ENCODE measurements at places on chromosomes 7 and 10.

DNA sequence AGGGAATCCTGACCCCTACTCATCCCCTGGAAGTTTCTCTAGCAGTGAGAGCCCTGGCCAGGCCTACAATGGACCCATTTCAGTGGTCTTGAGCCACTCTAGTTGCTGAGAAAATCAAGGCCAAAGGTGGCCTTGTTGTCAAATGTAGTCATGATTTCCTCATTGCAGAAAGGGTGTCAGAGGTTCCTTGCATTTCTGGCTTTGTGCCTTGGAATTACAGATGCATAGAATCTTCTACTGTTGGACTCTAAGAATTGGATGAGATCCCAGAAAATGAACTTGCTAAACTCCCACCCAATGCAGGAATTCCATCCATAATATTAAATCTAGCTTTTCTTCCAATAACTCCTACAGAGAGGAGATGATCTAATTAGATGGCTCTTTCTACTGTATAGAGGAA, 12.2 kb downstream of the CPA2 start:
- H3K27me3 ChIP-seq = peaks cover 5% of the 10 kb centered on the region
- no peak for DNase-seq
- H3K4me1 ChIP-seq = peaks cover 19% of the 10 kb centered on the region

- H3K4me3 ChIP-seq = no peak overlapping the region
- no peaks in the 10 kb centered on the region for H3K27me3 ChIP-seq
- H3K4me1 ChIP-seq = no peaks in the 10 kb centered on the region
These were observed 102.1 kb downstream of the POLL start for GRCh38 chr10:101485681-101486554.

- H3K4me3 ChIP-seq = no peak overlapping the region
- DNase-seq = no peak
- H3K36me3 ChIP-seq = no peaks in the 10 kb centered on the region
- no peak overlapping the region for H3K27ac ChIP-seq
- H3K4me1 ChIP-seq = no peaks in the 10 kb centered on the region
These were observed 471.4 kb upstream of the NRP1 start for GRCh38 chr10:33805831-33806230.

DNA sequence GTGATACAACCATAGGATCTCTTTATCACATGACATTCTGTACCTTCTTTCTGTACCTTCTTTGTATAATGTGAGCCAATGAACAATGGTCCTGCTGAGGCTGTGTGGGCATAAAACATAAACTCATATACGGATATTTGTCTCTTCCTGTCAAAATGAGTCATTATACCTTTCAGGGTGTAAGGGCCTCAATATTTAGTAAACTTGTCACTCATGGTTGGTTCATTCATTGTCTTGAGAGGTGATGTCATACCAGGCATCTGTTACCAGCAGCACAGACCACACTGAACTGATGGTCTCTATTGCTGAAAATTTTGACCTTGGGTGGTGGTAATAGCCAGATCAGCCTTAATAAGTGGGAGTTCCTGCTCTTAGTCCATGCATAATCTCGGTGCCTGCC, 287.6 kb upstream of the TPK1 start:
- H3K27me3 ChIP-seq = no peaks in the 10 kb centered on the region
- H3K4me3 ChIP-seq = no peak overlapping the region
- H3K4me1 ChIP-seq = no peaks in the 10 kb centered on the region
- DNase-seq = no peak
- H3K36me3 ChIP-seq = no peaks in the 10 kb centered on the region
- H3K27ac ChIP-seq = no peak overlapping the region

DNA sequence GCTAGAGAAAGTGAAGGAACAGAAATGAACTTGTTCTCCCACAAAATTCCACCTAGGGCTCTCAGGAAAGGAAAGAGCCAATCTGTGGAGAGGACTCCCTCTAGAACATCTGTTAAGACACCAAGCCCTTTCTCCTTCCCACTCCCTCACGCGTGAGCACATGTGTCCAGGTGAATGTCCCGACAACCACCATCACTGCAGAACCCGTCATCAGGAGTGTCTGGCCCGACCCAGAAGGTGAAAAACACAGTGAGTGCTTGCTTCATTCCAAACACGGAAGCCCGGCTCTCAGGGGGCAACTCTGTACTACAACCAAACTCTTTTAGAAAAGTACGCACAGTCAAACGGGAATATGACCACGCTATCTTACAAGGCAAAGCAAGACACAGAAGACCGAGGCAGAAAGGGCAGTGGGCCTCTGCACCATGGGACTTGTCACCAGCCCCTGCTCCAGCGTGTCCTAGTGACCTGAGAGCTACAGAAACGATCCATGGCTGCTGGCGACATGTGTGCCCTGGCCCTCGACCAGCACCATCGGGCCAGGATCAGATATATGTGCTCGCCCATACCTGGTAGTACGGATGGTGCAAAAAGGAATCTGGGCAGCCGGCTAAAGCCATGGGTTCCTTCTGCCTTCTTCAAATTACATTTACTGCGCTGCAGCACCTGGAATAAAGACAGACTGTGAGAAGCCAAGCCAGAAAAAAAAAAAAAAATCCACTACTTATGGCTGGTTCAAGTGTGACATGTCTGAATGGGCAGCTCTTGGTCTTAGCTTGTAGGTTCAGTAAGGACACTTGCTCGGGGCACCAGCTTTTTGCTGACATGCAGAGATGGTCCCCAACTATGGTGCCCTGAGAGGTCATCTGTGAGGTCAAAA, 50.8 kb downstream of the GRB10 start:
- H3K36me3 ChIP-seq = no peaks in the 10 kb centered on the region
- H3K27ac ChIP-seq = no peak overlapping the region
- no peak overlapping the region for H3K4me3 ChIP-seq
- no peaks in the 10 kb centered on the region for H3K27me3 ChIP-seq
- DNase-seq = no peak
- no peaks in the 10 kb centered on the region for H3K4me1 ChIP-seq

GRCh38 chr7:157210682-157211081, 72.0 kb downstream of the UBE3C start:
- H3K4me3 ChIP-seq = no peak overlapping the region
- H3K27me3 ChIP-seq = no peaks in the 10 kb centered on the region
- H3K36me3 ChIP-seq = peaks cover 44% of the 10 kb centered on the region

DNA sequence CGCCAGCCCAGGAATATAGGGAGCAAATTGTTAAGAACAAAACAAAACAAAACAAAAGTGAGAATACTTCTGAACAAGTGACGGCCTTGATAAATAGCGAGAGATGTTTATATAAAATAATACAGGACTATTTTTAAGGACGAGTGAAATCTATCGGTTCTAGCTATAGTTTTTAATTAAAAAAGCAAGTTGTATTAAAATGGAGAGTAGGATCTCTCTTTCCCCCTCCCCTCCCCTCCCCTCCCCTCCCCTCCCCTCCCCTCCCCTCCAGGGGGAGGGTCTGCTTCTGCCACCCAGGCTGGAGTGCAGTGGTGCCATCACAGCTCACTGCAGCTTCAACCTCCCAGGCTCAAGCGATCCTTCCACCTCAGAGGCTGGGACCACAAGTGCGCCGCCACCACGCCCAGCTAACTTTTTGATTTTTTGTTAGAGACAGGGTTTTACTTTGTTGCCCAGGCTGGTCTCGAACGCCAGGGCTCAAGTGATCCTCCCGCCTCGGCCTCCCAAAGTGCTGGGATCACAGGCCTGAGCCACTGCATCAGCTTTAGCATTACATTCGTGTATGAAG, 440 bp upstream of the TCAF1 start:
- H3K36me3 ChIP-seq = no peaks in the 10 kb centered on the region
- peak overlapping the region; percentile 94 for H3K27ac ChIP-seq
- H3K4me1 ChIP-seq = peaks cover 33% of the 10 kb centered on the region
- no peaks in the 10 kb centered on the region for H3K27me3 ChIP-seq

- H3K36me3 ChIP-seq = peaks cover 35% of the 10 kb centered on the region
- no peaks in the 10 kb centered on the region for H3K27me3 ChIP-seq
- H3K4me1 ChIP-seq = peaks cover 79% of the 10 kb centered on the region
- H3K27ac ChIP-seq = peak overlapping the region; percentile 73
- no peak overlapping the region for H3K4me3 ChIP-seq
These were observed 115.9 kb downstream of the PIP4K2A start for GRCh38 chr10:22598478-22598877.

DNA sequence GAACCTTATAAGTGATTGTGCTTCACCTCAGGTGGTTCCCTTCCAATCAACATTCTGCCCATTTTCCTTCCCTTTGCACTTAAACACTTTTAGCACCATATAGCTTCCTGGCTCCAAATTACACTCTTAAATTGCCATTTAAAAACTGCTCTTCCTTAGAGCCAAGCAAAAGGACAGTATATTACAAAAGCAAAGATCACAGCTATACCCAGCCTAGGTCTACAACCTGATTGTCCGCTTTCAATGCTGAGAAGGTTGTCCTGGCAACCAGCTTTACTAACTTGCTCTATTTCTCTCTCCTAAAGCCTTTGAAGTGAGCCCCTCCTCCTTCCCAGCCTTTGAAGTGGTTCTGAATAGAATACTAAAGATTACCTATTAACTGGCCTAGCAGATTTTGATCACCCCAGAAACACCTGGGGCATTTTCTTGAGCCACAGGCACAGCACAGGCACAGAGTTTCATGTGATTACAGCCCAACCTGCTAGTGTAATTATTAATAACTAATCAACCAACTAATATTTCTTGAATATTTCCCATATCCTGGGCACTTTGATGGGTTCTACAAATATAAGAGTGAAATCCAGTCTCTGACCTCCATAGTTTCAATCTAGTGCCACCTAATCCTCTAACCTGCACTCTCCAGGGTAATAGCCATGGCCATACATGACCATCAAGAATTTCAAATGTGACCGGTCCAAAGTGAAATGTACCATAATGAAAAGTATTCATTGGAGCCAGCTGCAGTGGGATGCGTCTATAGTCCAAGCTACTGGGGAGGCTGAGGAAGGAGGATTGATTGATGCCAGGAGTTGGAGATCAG, 63.6 kb upstream of the TRIM24 start:
- no peak overlapping the region for H3K4me3 ChIP-seq
- no peaks in the 10 kb centered on the region for H3K4me1 ChIP-seq
- H3K27ac ChIP-seq = no peak overlapping the region
- DNase-seq = no peak
- H3K36me3 ChIP-seq = no peaks in the 10 kb centered on the region

DNA sequence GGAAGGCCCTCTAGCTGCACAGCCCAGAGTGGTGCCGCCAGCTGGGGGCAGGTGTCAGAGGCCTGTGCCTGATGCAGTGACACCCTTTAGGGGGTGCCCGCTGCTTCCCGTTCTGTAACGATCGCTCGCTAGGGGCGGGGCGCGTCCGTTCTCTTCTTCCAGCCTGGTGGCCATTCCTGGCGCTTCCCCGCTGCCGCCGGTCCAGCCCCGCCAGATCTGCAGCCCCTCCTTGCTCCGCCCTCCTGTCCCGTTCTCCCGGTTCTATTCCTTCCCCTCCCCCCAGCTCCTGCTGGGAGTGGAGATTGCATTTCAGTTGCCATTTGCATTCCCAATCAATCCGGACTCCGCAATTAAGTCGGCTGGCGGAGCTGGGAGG, 39.2 kb downstream of the AGAP3 start:
- no peaks in the 10 kb centered on the region for H3K27me3 ChIP-seq
- no peak for DNase-seq
- H3K4me3 ChIP-seq = no peak overlapping the region

- no peaks in the 10 kb centered on the region for H3K27me3 ChIP-seq
- no peaks in the 10 kb centered on the region for H3K36me3 ChIP-seq
- no peak overlapping the region for H3K4me3 ChIP-seq
- peaks cover 28% of the 10 kb centered on the region for H3K4me1 ChIP-seq
- no peak overlapping the region for H3K27ac ChIP-seq
- DNase-seq = no peak
These were observed 139.3 kb upstream of the KLF6 start for GRCh38 chr10:3924344-3924743.

- DNase-seq = no peak
- H3K4me1 ChIP-seq = no peaks in the 10 kb centered on the region
- no peak overlapping the region for H3K4me3 ChIP-seq
- no peaks in the 10 kb centered on the region for H3K36me3 ChIP-seq
- no peak overlapping the region for H3K27ac ChIP-seq
These were observed 6.4 kb upstream of the SOSTDC1 start for GRCh38 chr7:16471933-16472332.

- peaks cover 29% of the 10 kb centered on the region for H3K4me1 ChIP-seq
- H3K27ac ChIP-seq = no peak overlapping the region
- no peak for DNase-seq
These were observed 150.4 kb downstream of the MAD1L1 start for GRCh38 chr7:2082139-2082998.

DNA sequence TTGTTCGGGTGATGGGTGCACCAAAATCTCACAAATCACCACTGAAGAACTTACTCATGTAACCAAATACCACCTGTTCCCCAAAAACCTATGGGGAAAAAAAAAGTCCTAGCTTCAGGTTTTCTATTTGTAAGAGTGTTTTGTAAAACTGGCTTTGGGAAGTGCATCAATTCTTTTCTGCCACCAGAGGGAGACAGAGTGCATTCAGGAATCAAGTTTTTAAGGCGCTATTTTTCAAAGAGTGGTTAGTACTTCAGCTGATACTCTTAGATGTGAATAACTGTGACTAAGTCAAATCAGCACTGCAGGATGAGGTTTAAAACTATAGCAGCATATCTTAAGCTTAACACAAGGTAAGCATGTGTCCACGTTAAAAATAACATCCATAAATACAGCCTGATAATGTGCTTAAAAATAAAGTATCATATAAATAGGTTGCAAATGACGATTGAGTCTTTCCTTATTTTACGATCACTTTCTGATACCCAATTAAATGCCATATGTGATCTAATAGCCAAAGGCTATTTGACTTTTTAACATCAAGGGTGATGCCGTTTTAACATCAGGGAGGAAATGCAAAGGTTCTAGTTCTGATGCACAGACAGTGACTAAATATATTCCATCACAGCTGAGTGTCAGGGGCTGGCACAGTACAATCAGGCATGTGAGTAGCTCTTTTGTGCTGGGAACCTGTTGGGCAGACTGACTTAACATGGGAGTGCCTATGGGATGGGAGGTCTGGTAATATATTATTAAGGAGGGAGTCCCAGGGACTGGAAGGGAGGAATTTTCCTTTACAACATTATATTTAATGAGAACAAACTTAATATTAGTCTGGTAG, 10.6 kb upstream of the LYZL2 start:
- no peaks in the 10 kb centered on the region for H3K36me3 ChIP-seq
- peaks cover 31% of the 10 kb centered on the region for H3K27me3 ChIP-seq
- no peak overlapping the region for H3K4me3 ChIP-seq
- peaks cover 3% of the 10 kb centered on the region for H3K4me1 ChIP-seq
- H3K27ac ChIP-seq = no peak overlapping the region
- peak; percentile 15 for DNase-seq

- H3K4me1 ChIP-seq = peaks cover 9% of the 10 kb centered on the region
- H3K27me3 ChIP-seq = no peaks in the 10 kb centered on the region
- H3K27ac ChIP-seq = no peak overlapping the region
These were observed 98.2 kb downstream of the MAPK8 start for GRCh38 chr10:48404646-48405045.

GRCh38 chr7:150719960-150720891, 3.8 kb downstream of the GIMAP1 start:
- peaks cover 78% of the 10 kb centered on the region for H3K4me1 ChIP-seq
- H3K4me3 ChIP-seq = peak overlapping the region; percentile 31
- H3K36me3 ChIP-seq = peaks cover 59% of the 10 kb centered on the region
- peak overlapping the region; percentile 90 for H3K27ac ChIP-seq
- no peaks in the 10 kb centered on the region for H3K27me3 ChIP-seq
- no peak for DNase-seq

DNA sequence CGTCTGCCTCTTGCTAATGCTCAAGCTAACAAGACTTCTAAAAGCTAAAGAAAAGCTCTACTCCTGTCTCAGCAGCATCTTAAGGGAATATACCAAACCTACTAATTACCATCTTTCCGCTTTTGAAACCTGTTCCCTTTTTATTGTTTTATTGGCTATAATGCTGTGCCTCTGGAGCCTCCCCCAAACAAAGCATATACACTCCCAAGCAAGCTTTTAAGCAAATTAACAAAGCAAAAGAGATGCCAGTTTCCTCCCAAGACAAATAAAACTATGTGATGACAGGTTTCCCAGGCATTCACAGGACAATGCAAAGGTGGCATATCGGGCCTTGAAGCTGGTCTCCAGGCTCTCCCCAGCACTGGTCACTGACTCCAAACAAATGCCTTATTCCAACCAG, 52.9 kb downstream of the SLC37A3 start:
- no peak overlapping the region for H3K27ac ChIP-seq
